Left cardiac atrium (tissue), 4 donors: ENCODE measurements at places on chromosomes 7 and 10. TPM values are rescaled to one million over a fixed set of nuclear protein-coding genes. Genes with fewer than 3 reads are reported as not detected.

ZNF488 gene
- total RNA-seq, result not detected

TMEM130 gene
- total RNA-seq, result 0.27 TPM

NCF1 gene
- total RNA-seq, result 1.9 TPM

PDE1C gene
- total RNA-seq, result 44.2 TPM

C10orf62 gene
- not detected for total RNA-seq

INSYN2A gene
- total RNA-seq, result not detected

ZNHIT1 gene
- 53.9 TPM for total RNA-seq

HTRA1 gene
- 73.5 TPM for total RNA-seq

BTBD16 gene
- 0.37 TPM for total RNA-seq

COL28A1 gene
- total RNA-seq, result 8.9 TPM

GATA3 gene
- 2.1 TPM for total RNA-seq

SAP25 gene
- total RNA-seq, result 1.5 TPM

CUZD1 gene
- total RNA-seq, result 0.32 TPM

GIMAP1 gene
- 7.0 TPM for total RNA-seq

PNLIP gene
- total RNA-seq, result not detected

HEPACAM2 gene
- total RNA-seq, result not detected

SPACDR gene
- 0.38 TPM for total RNA-seq

GPC2 gene
- 0.85 TPM for total RNA-seq

NPC1L1 gene
- 0.09 TPM for total RNA-seq

AKR1C4 gene
- not detected for total RNA-seq

DNAJB9 gene
- 30.8 TPM for total RNA-seq

AKR1B15 gene
- total RNA-seq, result not detected

SHH gene
- total RNA-seq, result not detected

NEURL1 gene
- total RNA-seq, result 0.39 TPM

MYL10 gene
- total RNA-seq, result not detected

SMC3 gene
- 24.4 TPM for total RNA-seq

VPS26A gene
- 33.2 TPM for total RNA-seq

CASTOR2 gene
- 35.6 TPM for total RNA-seq

TYSND1 gene
- 8.5 TPM for total RNA-seq

NDUFA5 gene
- 283 TPM for total RNA-seq

CTAGE4 gene
- total RNA-seq, result not detected

TDRD1 gene
- 1.0 TPM for total RNA-seq

TMEM236 gene
- total RNA-seq, result 0.94 TPM
